Neural progenitor cell (in vitro differentiated cells): ENCODE measurements at places on chromosomes 2 and 18. TPM values are rescaled to one million over a fixed set of nuclear protein-coding genes. Genes with fewer than 3 reads are reported as not detected.

The DSEL gene
- total RNA-seq = 7.1 and 8.6 TPM in 2 replicates

The EPAS1 gene
- 0.15 and 1.1 TPM in 2 replicates for total RNA-seq

The ERFE gene
- 0.09 TPM in 1 of 2 replicates, not detected in the other for total RNA-seq

The C2orf66 gene
- 0.15 and 0.43 TPM in 2 replicates for total RNA-seq

The SLC30A3 gene
- 0.56 and 1.4 TPM in 2 replicates for total RNA-seq

The TBC1D8 gene
- total RNA-seq = 3.9 and 4.1 TPM in 2 replicates

- peak; percentile 36 for DNase-seq
- no peak overlapping the region for H3K27ac ChIP-seq
- H3K36me3 ChIP-seq = no peaks in the 10 kb centered on the region
- H3K27me3 ChIP-seq = no peaks in the 10 kb centered on the region
Measured at GRCh38 chr2:240585681-240586197, 795 bp upstream of the CAPN10 start.

- no peak for DNase-seq
- H3K27ac ChIP-seq = no peak overlapping the region
- no peaks in the 10 kb centered on the region for H3K27me3 ChIP-seq
- no peaks in the 10 kb centered on the region for H3K36me3 ChIP-seq
- H3K4me3 ChIP-seq = no peak overlapping the region
- H3K4me1 ChIP-seq = no peaks in the 10 kb centered on the region
Measured at GRCh38 chr2:25030702-25031101, 11.2 kb upstream of the EFR3B start.

DNA sequence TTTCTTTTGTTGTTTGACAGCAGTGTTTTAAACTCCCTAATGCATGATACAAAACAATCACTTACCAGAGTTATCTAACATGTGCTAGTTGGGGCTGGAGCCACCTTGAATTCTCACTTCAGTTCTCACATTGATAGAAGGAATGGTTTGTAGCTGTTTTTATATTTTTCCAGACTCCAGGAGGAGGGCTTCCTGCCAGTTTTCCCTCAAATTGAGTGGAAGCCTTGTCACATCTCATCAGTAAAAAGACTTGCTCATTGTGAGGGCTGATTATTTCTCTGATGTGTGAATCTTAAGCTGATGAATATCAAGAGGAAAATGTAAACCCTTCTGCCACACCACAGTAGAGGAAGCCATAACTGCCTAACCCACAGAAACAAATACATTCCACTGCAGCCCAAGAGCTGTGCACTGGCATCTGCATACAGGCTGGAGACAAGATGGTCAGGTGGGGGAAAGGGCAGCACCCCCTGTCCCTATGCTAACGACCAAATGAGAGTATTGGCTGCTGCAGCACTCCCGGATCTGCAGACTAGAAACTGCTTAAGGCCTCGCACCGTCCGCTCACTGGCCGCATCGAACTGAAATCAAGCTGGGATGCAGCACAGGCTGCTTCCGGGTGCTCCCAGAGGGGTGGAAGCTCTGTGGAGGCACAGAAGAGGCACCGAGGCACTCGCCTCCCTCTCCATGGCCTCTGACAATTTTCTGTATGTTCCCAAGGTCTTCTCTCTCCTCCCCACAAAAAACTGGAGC, 73.7 kb upstream of the TPO start:
- H3K27me3 ChIP-seq = no peaks in the 10 kb centered on the region
- H3K27ac ChIP-seq = no peak overlapping the region
- peak; percentile 6 for DNase-seq
- H3K4me1 ChIP-seq = no peaks in the 10 kb centered on the region

DNA sequence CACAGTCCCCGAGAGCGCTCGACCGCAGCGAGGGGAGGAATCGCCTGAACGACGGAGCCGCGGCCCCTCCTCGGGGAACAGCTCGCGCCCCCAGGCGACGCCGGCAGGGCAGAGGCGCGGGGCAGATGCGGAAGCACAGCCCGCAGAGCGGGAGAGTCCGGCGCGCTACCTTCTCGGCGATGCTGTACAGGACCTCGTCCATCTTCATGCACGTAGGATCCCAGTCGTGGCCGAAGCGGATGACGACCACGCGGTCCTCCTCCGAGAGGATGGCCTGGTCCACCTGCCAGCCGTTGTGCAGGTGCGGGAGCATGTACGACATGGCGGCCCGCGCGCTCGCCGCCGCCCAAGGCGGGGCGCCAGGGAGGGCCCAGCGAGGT, 302 bp downstream of the TXNL4A start:
- no peaks in the 10 kb centered on the region for H3K27me3 ChIP-seq
- H3K36me3 ChIP-seq = no peaks in the 10 kb centered on the region
- peak overlapping the region; percentile 78 for H3K4me3 ChIP-seq
- peaks cover 10% of the 10 kb centered on the region for H3K4me1 ChIP-seq
- DNase-seq = peak; percentile 86

DNA sequence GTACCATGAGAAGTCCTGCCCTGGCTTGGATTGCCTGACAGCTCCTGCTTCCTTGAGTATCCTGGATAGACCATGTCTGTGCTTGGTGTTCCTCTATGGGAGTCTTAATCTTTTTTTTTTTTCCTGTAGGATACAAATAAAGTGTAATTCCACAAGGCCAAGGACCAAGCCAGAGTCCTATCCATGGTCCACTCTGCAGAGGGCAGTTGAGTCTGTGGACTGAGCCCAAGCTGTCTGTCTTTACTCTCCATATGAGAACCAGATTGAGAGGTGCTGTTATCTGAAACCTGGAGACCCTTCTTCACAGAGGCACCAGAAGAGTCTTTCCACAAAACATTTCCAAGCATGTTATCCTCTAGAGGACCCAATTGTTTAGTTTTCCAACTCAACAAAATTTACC, 1.4 kb upstream of the KIF3C start:
- H3K36me3 ChIP-seq = no peaks in the 10 kb centered on the region
- no peak overlapping the region for H3K27ac ChIP-seq
- no peak for DNase-seq
- no peaks in the 10 kb centered on the region for H3K27me3 ChIP-seq
- peaks cover 11% of the 10 kb centered on the region for H3K4me1 ChIP-seq

GRCh38 chr18:52312346-52312745, 27.7 kb upstream of the DCC start:
- no peaks in the 10 kb centered on the region for H3K36me3 ChIP-seq
- H3K4me3 ChIP-seq = no peak overlapping the region
- H3K27ac ChIP-seq = no peak overlapping the region
- peaks cover 24% of the 10 kb centered on the region for H3K4me1 ChIP-seq
- no peaks in the 10 kb centered on the region for H3K27me3 ChIP-seq
- DNase-seq = no peak

GRCh38 chr2:31877008-31877407, 133.8 kb downstream of the MEMO1 start:
- no peak for DNase-seq
- H3K27me3 ChIP-seq = no peaks in the 10 kb centered on the region
- H3K4me3 ChIP-seq = no peak overlapping the region
- H3K27ac ChIP-seq = no peak overlapping the region
